Fibroblast of skin of right quadriceps (primary cell): ENCODE measurements at places on chromosomes 1 and 21.

DNA sequence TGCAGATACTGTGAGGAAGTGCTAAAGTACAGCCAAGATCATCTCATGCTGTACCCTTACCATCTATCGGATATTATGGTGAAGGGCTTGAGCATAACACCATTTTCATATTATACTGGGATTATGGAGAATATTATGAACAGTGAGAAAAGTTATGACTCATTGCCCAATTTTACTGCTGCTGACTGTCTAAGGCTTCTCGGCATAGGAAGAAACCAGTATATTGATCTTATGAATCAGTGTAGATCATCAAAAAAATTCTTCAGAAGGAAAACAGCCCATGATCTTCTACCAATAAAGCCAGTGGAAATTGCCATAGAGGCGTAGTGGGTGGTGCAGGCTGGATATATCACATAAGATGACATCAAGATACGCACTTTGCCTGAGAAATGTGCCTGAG lies 47.7 kb downstream of the PPIAL4G start:
- DNase-seq: no peak

DNA sequence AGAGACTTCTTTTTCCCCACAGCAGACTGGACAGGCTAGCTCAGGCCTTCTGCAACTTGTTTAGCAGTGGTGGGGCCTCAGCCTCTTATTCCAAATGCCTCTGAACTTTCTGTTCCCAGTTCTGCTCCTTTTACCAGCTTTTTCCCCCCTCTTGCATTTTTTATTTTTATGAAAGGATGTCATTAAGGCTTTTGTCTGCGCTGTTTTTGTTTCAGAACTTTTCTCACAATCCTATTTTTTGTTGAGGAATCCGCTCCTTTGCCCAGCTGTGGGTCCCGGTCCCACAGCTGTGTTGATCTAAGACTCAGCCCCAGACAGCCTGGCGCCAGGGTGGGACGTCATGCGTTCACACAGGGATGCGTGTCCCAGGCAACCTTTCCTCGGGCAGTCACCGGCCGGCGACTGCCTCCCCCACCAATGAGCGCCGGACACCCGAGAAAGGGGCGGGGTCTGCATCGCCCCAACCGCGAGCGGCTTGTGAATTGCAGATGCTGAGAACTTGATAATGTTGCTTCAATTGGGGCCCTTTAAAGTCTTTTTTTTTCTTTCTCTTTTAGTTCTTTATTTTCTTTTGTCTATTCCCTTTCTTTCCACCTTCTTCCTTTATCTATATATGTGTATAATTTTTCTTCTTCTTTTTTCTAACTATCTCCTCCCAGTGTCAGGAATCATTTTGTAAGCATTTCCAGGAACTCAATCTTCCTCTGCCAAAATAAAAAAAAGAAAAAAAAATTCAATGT lies 3.0 kb upstream of the ID3 start:
- peak; percentile 98 for DNase-seq

GRCh38 chr1:113103048-113103447 lies 30.1 kb downstream of the LRIG2 start:
- DNase-seq: no peak

- DNase-seq: no peak
Measured at GRCh38 chr1:57553666-57554065, 129.8 kb upstream of the DAB1 start.

GRCh38 chr1:116377541-116378529 lies 4.8 kb downstream of the ATP1A1 start:
- DNase-seq: peak; percentile 89

- no peak for DNase-seq
Measured at GRCh38 chr1:54329312-54330003, 76.7 kb downstream of the SSBP3 start.

- DNase-seq: no peak
Measured at GRCh38 chr1:214380396-214380795, 99.4 kb downstream of the SMYD2 start.

GRCh38 chr1:2862814-2863647 lies 61.5 kb upstream of the TTC34 start:
- DNase-seq: no peak

DNA sequence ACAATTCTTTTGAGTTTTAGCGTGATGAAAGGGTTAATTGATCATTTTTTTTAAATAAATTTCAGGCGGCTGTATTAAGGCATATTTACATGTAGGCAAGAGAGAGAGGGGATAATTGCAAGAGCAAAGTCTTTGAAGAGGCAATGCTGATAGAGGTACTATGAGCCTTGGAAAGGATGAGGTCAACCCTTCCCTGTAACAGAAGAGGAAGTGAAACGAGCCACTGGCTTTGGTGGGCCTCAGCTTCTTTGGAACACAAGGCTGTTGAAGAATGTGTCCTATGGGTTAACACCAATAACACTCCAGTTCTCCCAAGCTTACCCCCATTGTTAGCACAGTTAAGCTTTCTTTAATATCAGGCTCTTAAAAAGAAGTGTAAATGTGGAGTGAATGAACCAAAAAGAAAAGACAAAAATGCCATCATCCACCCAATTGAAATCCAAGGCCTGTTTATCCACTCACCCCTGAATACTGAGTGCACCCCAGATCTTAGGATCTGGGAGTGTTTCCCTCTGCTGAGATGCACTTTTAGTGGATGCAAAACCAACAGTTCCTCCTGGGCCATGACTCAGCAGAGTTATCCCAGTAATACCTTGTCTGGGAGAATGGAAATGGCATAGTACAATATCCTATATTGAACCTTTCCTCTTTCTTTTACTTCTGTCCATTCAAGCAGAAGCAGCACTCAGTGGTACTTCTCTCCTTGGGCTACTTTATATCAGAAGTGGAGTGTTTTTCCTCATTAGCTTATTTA lies 216.4 kb downstream of the SLC44A5 start:
- DNase-seq: no peak

DNA sequence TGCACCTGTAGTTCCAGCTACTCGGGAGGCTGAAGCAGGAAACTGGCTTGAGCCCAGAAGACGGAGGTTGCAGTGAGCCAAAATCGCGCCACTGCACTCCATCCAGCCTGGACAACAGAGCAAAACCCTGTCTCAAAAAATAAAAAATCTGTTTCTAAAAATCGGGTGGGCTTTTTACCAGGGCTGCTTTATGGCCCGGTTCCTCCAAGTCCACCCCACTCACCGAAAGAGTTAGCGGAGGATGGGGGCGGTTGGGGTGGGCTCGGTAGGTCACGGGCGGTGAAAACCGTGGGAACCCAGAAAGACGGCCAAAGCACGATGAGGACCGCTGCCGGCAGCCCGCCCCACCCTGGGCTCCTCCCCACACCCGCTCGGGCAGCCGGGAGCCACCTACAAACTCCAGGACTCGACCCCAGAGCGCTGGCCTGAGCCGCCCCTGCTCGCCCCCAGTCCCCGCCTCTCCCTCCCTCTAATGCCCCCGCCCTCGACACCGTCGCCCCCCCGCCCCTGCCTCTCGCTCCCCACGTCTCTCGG lies 846 bp upstream of the PER3 start:
- peak; percentile 8 for DNase-seq

DNA sequence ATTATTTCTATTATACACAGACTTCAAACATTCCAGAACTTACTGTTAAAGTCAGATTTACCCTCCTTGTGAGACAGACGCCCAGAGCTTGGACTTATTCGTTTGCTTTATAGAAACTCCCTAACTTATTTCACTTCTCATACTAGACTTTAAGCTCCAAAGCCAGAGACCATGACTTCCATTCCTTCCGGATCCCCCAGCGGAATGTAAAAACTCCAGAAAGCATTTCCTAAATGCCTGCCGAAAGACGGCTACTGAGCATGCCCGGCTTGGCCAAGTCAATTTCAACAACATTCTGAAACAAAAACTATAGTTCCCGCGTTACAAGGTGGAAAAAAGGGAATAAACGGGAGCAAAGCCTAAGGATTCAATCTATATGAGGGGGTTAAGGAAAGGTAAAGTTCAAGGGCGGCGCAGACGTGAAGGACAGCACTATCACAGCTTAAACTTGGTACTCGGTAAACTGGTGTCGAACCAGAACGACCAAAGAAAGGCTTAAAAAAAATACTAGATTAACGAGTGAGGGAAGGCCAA lies 1.1 kb downstream of the USP48 start:
- DNase-seq: peak; percentile 56

DNA sequence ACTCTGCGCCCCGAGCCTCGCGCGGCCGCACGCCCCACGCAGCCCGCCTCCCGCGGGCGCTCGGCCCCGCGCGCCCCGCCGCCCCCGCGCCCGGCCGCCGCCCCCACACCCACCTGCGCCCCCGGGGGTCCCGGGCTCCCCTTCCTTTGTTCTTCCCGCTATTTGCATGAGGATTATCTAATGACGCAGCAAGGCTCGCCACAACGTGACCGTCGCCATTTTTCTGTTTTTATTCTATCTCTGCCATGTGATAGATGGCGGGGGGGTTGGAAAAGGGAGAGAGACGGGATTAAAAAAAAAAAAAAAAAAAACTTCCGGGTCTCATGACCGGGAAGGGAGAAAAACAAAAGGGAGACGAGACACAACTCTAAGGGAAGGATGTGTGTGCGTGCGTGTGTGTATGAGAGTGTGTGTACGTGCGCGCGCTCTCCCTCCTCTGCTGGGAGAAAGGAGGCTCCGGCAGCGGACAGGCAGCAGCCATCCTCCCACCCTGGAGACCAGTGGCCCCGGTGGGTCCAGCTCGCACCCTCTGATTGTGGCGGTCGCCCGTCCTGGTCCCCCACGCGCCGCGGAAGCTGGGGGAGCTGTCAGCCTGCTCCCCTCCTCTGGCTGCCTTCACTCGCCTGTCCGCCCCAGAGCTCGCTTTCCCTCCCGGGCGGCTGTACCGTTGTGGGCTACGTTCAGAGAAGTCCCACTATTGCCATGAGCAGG lies 80.4 kb upstream of the AK4 start:
- DNase-seq: peak; percentile 71

GRCh38 chr1:84726593-84727499 lies 36.6 kb upstream of the SSX2IP start:
- peak; percentile 37 for DNase-seq

DNA sequence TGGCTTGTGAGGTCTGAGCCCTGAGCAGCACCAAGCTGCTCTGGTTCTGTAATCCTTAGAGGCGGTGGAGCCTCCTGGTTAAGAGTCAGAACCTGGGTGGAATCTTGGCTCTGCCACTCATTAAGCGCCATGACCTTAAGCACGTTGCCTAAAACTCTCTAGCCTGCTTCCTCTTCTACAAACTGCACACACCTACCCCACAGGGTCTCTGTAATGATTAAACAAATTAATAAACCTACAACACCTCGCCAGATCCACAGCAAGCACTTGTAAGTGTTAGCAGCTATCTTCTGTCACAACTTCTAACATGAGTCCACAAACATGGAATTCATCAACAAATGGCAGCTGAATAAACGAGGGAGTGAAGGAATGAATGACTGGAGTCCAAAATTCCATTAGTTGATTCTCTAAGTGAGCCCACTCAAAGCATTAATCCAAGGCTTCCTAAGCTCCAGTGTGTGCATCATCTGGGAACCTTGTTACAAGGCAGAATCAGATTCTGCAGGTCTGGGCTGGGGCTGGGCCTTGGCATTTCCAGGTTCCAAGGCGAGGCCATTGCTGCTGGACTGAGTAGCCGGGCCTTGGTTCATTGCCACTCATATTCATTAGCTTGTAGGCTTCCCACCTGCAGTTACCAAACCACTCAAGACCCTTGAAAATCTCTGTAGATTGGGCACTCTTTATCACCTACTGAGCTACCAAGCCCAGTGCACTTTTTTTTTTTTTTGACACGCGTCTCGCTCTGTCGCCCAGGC lies 168.6 kb downstream of the HIVEP3 start:
- no peak for DNase-seq

DNA sequence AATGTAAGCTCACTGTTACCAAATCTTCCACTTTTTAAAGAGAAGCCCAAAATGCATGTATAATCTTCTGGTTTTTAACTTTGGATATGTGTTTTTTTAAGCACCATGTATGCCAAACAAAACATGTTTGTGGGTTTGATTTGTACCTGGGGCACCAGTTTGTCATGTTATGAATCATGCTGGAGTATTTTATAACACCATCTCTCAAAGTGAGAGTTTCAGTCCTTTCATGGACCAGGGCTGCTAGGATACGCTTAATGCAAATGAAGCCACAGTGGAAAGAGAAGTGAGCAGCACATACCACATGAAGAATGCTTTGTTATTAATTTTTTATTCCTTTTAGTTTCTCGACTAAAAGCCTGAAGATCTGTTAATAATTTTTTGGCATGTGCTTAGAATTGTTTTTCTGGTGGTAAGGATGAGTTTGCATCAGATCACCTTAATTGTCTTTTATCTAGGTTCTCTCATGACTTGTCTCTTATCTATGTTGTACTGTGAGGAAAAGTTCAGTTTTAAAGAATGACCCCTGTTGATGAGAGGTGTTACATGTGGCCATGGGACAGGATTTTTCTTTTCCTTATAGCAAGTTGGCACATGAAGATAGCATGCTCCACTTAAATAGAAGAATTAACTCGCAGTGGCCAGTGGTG lies 2.0 kb upstream of the RABGAP1L start:
- no peak for DNase-seq

DNA sequence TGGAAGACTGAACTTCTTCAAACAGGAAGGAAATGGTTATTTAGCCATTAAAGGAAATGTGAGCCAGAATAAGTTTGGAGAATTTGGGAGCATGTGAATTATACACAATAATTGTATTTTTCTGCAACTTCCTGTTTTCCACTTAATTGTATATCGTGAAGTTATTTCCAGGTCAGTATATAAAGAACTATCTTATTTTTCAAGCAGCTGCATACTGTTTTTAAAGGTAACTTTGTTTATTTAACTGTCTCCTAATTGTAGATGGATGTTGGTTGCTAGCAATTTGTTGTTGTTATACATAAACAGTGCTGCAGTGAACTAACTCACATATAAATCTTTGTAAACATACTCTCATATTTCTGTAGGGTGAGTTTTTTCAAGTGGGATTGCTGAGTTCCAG lies 180.3 kb downstream of the HLX start:
- DNase-seq: no peak

DNA sequence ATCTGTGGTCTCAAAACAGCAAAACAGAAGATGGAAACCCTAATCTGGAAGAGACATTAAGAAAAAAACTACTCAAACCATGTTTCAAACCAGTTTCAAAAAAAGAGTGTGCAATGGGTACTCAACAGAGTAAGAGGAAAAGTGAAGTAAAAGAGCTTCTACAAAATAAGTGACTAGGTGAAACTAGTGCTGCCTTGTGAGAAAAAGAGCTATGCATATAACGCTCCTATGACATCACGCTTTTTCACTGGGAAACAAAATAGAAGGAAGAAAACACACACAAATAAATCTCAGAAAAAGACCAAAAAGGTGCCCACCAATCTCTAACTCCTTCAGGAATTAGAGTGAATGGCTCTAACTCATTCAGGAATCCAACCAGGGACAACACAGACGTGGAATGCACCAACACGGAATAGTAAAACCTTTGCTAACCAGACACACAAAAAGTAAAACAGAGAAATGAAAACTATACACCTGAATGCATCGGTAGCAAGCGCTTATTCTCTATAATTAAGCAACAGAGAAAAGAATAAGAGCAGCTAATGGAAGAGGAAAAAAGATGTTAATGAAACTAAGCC lies 1.3 kb downstream of the FOXJ3 start:
- no peak for DNase-seq

GRCh38 chr1:101041300-101041699 lies 15.7 kb upstream of the DPH5 start:
- no peak for DNase-seq

DNA sequence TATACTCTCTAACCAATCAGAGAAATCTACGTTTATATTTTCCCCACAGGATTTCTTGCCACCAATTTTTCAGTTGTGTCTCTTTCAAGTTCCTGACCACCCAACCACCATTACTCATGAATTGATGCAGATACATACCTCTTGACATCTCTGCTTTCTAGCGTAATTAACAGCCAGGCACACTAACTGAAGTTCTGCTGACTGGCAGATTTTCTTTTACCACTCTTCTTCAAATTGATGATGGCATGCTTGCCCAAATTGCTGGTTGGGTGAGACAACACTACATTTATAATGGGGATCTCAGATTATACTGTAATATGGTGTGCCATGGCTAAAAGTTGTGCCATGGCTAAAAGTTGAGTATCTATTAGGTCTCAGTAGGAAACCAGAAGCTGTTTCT lies 566.7 kb downstream of the ADGRL2 start:
- DNase-seq: no peak
